ENCODE measurements at places on chromosomes 5 and 9. TPM values are rescaled to one million over a fixed set of nuclear protein-coding genes. Genes with fewer than 3 reads are reported as not detected.

Gene OR2K2
- total RNA-seq, result not detected

Gene GCNT4
- total RNA-seq, result 0.92 TPM

Gene VDAC1
- 153 TPM for total RNA-seq

Gene CDC20B
- not detected for total RNA-seq

Gene ENG
- 18.3 TPM for total RNA-seq

Gene SEMA6A
- total RNA-seq, result 90.0 TPM

Gene DIRAS2
- 0.07 TPM for total RNA-seq

Gene IGFBPL1
- 0.63 TPM for total RNA-seq

Gene SAP30L
- 65.6 TPM for total RNA-seq

Gene LHFPL2
- total RNA-seq, result 44.8 TPM

Gene RELL2
- total RNA-seq, result 2.3 TPM

Gene PHF24
- 1.3 TPM for total RNA-seq

Gene SPATA6L
- 4.9 TPM for total RNA-seq

Gene TMEM215
- not detected for total RNA-seq

Gene SLC23A1
- total RNA-seq, result 9.0 TPM

Gene GDNF
- total RNA-seq, result 17.3 TPM

Gene LCNL1
- total RNA-seq, result not detected

Gene DDX41
- 65.3 TPM for total RNA-seq

Gene TAF9
- 36.5 TPM for total RNA-seq

Gene MOB3B
- 34.6 TPM for total RNA-seq

Gene ELOVL7
- total RNA-seq, result 15.9 TPM

Gene FBXL7
- total RNA-seq, result 1.6 TPM

Gene SPINK1
- 1,081 TPM for total RNA-seq

Gene GFI1B
- total RNA-seq, result 1.4 TPM

Gene ARL14EPL
- total RNA-seq, result not detected

Gene F2RL1
- total RNA-seq, result 177 TPM

Gene FAM120AOS
- total RNA-seq, result 72.0 TPM

Gene GOLGA1
- 37.1 TPM for total RNA-seq

Gene PCSK5
- total RNA-seq, result 53.3 TPM

Gene TAF11L5
- total RNA-seq, result not detected

Gene LRRC19
- total RNA-seq, result 45.1 TPM

Gene PCDHGA7
- 1.0 TPM for total RNA-seq

Gene SLC6A18
- 0.89 TPM for total RNA-seq

Gene ALDOB
- 13.8 TPM for total RNA-seq

Gene MATR3
- 165 TPM for total RNA-seq

Gene CARD9
- 2.4 TPM for total RNA-seq

Gene FGF1
- total RNA-seq, result 0.35 TPM

Gene PIP5KL1
- 0.58 TPM for total RNA-seq

Gene HSPA9
- 170 TPM for total RNA-seq

Gene CXCL14
- 24.2 TPM for total RNA-seq

Gene SRP19
- total RNA-seq, result 32.0 TPM

Gene TMC1
- 0.17 TPM for total RNA-seq

Gene TERT
- total RNA-seq, result 2.1 TPM

Gene ZFP2
- total RNA-seq, result 3.2 TPM

Gene PCDHB3
- total RNA-seq, result 0.58 TPM

Gene MAN2A1
- 88.7 TPM for total RNA-seq

Gene MTMR12
- 19.3 TPM for total RNA-seq

Gene DENND4C
- total RNA-seq, result 72.3 TPM

All from mucosa of descending colon (tissue), 3 donors.